RPMI7951 (cell line): ENCODE measurements at places on chromosomes 13 and 19. TPM values are rescaled to one million over a fixed set of nuclear protein-coding genes. Genes with fewer than 3 reads are reported as not detected.

PROZ gene
- not detected in 2 replicates for total RNA-seq

FBN3 gene
- total RNA-seq = not detected in 2 replicates

KXD1 gene
- 159 TPM in 2 replicates for total RNA-seq

LMTK3 gene
- not detected in 2 replicates for total RNA-seq

DIAPH3 gene
- total RNA-seq = 20.2 and 25.1 TPM in 2 replicates

HNRNPUL1 gene
- total RNA-seq = 101 and 105 TPM in 2 replicates

PTPRH gene
- total RNA-seq = 5.4 and 6.0 TPM in 2 replicates

CACNG7 gene
- total RNA-seq = not detected in 2 replicates

PGLYRP1 gene
- not detected in 2 replicates for total RNA-seq

DCLK1 gene
- 0.20 and 0.24 TPM in 2 replicates for total RNA-seq
